ENCODE measurements at places on chromosomes 4 and X.

DNA sequence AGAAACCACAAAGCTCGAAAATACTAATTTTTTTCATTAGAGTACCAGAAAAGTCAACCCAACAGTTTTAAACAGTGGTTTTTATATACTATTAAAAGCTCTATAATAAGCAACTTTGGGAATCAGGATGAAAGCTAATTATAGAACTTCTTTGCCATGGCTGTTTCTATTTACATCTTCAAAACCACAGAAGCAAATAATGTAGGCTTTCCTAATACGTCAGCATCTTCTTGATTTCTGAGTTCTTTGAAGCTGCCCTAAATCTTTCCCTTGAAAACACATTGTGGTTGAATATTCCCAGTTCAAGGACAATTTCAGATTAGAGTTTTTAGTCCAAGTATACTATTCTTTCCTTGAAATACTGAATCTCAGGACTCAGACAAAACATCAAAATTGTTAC lies 460.2 kb upstream of the FAT1 start:
- no peak for DNase-seq

GRCh38 chr4:43716721-43717395 lies 731.8 kb downstream of the KCTD8 start:
- no peak for DNase-seq

DNA sequence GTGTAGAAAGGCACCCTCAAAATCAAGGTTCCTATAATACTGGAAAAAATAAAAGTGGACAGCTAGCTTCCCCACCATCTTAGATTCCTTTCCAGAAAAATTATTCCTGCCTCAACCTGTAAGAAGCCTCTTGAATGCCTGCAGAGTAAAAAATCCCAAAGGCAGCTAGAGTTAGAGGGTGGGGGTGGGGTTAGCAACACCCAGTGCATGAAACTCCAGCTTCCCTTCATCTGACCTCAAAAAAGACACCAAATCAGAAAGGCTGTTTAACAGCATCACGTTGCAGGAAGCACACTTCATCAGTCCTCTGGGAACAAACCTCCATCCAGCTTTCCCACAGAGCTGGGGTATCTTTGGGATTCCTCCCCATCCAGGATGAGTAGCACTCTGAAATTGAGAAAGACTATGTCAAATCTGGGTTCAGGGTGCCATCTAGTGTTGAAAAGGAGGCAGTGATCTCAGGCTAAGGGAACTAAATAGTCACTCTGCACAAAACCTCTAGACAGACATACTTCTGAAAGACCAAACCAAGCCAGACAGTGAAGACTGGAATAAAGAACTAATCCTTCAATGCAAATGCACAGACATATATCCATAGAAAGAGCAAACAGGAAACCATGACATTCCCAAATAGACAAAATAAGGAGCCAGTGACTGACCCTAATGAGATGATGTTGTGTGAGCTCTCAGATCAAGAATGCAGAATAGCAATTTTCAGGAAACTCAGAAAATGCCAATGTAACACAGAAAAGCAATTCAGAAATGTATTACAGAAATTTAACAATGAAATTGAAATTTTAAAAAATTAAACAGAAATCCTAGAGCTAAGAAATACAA lies 97.9 kb downstream of the ARHGEF9 start:
- DNase-seq = no peak

GRCh38 chr4:83361416-83362103 lies 26.9 kb upstream of the HPSE start:
- no peak for DNase-seq

DNA sequence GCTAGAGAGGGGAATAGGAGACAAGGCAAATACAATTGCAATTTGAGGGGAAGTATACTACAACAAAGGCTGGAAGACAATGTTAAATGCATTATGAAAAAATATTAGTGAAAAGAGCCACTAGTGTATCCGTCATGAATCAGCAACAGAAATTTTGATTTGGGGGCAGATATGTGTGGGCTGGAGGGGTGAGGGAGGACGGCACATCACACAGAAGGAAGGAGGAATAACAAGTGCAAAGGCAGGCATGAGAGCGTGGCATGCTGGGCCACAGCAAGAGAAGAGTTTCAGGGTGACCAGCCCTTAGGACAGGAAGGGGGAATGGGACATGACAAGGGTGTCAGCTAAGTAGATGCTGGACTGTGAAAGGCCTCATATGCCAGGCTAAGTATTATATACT lies 63.7 kb upstream of the NAP1L5 start:
- DNase-seq = no peak

DNA sequence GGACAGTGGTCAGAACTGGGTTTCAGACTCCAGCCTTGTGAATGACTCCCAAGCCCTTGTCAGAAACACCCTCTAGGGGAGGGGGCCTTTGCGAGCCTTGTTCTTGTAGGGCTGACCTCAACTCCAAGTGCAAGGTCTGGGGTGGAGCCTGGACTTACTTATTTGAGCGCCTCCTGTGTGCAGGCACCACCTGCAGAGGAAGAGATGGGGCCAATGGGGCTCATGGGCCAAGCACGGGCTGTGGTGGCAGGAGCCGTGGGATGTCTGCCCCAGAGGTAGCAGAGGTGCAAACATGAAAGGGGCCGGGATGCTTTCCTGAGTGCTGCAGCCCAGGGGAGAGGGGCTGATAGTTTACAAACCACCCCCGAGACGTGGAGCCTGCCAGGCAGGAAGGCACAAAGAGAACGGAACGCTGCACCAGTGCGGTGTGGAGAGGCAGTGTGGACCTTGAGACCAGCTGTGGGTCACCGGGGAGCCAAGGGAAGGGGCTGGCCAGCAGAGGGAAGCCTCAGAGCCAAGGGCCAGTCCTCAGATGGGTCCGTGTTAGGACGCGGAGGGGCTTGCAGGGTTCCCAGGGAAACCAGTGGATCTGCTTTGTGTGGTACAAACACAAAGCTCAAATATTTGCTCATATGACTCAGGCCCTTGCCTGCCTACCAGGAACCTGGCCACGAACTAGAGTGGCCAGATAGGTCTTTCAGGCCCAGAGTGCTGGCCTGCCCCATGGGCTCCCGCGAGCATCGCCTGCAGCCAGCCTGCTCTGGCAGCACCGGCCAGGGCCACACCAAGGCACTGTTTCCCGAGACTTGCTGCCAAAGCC lies 8.7 kb upstream of the TADA2B start:
- DNase-seq = no peak

- no peak for DNase-seq
Measured at GRCh38 chr4:179521952-179522351, 2079.7 kb upstream of the AGA start.

- no peak for DNase-seq
Measured at GRCh38 chrX:30659421-30659820, 6.2 kb downstream of the GK start.

- no peak for DNase-seq
Measured at GRCh38 chr4:166941629-166942028, 292.7 kb downstream of the SPOCK3 start.

- no peak for DNase-seq
Measured at GRCh38 chrX:41672643-41673042, 16.1 kb upstream of the GPR34 start.

GRCh38 chr4:5927747-5928146 lies 34.9 kb upstream of the CRMP1 start:
- no peak for DNase-seq

DNA sequence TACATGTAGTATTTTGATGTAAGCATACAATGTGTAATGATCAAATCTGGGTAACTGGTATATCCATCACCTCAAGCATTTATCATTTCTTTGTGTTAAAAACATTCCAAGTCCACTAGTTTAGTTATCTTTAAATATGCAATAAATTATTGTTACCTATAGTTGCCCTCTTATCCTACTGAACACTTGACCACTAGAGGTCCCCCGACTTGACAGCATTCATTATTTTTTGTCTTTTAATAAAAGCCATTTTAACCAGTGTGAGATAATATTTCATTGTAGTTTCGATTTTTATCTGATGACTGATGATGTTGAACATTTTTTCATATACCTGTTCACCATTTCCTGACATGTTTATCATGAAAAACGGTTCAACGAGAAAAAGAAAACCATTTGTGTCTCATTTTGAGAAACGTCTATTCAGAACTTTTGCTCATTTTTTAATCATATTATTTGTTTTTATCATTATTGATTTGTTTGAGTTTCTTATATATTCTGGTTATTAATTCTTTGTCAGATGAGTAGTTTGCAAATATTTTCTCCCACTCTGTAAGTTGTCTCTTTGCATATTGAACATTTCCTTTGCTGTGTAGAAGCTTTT lies 199.0 kb upstream of the CXXC4 start:
- DNase-seq = no peak

DNA sequence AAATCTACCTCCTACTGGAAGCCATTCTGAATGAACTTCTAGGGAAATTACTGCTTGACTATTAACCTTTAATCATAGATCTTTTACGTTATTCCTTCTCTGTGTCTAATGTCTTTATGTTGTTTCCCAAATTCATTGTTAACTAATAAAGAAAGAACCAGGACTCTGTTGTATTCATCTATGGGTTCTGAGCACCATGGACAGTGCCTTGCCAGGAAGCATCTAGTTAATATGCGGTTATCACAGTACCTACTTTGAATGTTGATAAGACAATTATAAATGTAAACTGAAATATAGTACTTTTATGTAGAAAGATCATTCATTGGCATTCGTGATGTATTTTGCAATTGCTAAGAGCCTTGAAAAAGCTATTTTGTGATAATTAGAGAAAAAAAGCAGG lies 23.8 kb downstream of the NWD2 start:
- no peak for DNase-seq

DNA sequence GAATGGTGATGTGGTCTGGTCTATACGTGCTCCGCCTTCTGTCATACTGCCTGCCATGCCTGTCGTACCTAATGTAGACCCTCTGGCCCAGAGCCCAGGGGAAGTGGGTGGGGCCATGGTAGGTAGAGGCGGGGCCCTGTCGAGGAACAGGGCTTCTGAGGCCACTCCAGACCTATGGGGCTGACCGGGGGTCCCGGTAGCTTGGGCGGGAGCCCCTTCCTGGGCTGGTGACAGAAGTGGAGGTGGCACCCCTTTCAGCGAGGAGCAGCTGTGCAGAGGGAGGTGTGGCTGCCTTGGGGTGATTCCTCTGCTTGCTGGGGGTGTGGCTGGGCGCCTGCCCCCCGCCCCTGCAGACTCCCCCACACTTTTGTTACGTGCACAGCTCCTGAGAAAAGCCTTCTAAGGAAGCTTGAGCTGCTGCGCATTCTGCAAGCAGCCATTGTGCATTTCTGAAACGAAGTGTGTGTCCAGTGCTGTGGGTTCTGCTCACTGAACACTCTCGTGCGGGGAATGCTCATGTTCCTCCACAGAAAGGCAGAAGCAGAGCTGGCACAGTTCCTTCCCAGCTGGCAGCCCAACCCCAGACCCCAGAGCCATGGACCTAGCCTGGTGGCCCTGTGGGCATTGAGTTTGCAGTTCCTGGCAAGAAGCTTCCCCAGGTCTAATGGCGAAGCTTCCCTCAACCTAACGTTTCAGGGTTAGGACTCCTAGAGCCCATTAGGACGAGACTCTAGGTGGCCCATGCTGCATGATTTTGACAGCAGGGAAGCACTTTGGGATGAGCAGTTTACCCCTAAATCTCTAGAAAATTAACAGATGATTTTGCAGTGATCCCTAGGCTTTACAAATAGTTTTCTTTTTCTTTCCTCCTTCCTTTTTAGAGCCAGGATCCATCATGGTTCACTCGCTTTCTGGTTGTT lies 72.7 kb upstream of the HGFAC start:
- DNase-seq = no peak

- no peak for DNase-seq
Measured at GRCh38 chr4:8702516-8703400, 110.2 kb downstream of the CPZ start.

DNA sequence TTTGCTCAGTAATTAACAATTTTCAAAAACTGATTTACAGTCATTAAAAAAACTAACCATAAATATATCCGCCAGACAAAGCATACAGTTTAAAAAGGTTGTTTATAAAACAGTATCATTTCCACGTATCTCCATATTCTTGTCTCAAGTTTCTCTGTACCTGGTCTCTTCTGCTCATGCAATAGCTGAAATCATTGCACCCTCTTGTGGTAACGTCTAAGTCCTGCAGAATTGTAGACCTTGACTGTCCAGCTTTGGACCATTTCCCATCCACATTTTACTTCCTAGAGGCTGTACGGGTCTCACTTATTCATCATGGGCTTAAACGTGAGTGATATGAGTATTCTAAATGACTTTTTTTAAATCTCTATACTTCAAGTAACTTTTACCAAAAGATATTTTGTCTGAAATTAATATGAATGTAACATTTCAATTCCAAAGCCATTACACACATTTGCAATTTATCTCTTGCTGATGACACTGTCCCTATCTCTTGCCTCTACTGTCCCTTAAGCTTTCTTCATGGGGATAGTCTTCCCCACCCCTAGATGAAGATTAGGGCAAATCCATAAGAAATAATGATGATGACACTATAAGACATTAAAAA lies 118.5 kb downstream of the BTC start:
- DNase-seq = no peak

DNA sequence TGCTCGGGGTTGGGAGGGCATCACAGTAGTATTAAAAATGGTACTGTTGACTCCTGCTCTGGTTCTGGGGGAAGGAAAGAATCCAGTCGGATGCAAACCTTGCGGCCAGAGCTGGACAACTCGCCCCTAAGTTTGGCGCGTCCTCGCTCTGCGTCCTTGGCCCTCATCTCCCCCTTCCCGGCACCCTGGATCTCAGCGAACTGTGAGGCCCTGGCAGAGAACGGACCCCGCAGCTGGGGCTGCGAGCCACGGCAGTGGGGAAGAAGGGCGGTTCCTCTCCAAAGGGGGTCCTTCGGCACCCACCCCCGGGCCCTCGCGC lies 14.0 kb downstream of the ARHGEF6 start:
- DNase-seq = no peak

DNA sequence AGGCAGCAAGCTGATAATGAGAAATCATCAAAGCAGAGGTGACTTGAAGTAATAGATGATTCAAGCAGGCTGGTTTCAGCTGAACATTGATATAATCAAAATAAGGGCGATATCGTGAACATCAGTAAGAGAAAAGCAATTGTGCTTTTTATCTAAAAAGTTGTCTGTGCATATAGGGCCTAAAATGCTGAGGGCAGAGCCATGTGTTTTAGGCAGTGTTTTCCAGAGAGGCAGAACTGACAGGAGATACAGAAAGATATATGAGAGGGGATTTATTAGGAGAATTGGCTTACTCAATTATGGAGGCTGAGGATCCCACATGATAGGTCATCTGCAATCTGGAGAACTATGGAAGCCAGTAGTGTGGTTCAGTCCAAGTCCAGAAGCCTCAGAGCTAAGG lies 136.5 kb upstream of the NPY2R start:
- no peak for DNase-seq

DNA sequence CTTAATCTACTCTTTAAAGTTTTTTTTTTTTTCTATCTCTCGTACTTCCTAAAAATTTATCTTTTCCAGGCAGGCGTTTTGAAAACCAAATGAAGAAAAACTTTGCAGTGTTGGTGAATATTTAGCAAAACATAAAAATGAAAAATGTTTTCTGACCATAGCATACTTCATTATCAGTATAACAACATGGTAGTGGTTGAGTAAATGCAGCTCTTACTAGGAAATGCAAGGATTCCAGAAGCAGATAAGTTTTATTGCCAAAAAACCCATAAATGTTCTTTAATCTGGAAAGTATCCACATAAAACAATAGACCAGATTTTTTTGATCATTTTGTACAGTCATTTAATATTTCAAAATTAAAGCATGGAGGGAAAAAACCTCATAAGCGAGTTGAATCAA lies 136.9 kb upstream of the GUCY1A1 start:
- no peak for DNase-seq

GRCh38 chr4:70914000-70914399 lies 11.8 kb downstream of the MOB1B start:
- DNase-seq = no peak

GRCh38 chr4:8000247-8000646 lies 60.6 kb upstream of the AFAP1 start:
- no peak for DNase-seq
